Mucosa of descending colon (tissue), 3 donors: ENCODE measurements at places on chromosomes 12 and 14.
A peak's percentile ranks its signal among the peaks of the same experiment; 100 is the strongest.

DNA sequence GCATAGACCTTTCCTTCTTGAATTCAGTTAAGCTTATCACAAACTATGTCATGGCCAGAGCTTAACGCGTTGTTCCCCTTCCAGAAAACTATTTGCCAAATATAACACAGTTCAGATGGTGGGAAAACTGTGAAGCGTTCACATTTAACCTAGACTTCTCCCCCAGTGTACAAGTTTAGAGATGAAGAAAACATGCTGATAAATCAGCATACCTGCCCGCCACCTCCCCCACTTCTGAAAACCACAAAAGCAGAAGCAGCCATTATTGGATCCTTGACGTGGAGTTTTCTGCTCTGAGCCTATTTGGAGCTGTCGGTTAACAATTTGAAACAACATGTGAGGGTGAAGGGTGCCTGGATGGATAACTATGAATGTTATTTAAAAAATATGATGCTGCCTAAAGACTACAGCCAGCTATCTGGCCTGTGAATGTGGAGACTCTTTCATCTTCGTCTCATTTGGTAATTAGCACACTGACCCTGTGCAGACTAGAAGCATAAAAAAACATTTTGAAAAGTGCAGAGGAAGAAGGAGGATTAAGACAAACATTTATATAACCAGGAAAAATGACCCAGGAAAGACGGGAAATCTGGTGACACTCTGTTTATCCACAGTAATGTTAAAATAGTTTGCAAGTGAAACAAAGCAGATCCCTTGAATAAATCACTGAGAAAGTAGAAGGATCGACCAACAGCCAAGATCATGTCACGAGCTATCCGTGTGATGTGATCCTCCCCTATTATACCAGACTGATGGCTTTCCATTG lies 408.2 kb downstream of the AEBP2 start:
- DNase-seq = no peak

DNA sequence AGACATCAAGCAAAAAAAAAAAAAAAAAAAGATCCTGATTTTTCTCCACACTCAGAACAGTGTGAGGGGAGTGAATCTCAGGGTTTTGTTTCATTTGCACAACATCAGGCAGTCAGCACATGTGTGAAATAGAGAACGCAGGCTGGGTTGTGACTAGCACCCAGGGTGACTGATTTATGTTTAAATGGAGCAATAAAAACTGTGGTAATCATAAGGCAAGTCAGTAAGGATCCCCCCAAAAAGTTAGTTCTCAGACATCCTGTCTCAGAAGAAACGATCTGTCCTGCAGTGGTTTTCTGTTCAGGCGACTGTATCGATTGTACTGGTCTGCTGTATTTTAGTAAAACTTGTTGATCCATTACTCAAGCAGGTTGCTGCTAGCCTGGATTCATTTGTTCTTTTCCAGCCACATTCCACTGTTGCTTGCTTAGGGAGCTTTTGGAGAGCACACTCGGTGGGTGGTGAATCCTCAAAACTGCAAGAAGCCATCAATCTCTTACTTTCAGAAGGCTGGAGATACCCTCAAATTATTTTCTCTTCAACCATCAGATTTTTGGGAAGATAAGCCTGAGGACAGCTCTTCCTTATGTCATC lies 107.1 kb downstream of the DACT1 start:
- no peak for DNase-seq

- DNase-seq = no peak
Measured at GRCh38 chr12:64088431-64089349, 133.4 kb downstream of the KICS2 start.

DNA sequence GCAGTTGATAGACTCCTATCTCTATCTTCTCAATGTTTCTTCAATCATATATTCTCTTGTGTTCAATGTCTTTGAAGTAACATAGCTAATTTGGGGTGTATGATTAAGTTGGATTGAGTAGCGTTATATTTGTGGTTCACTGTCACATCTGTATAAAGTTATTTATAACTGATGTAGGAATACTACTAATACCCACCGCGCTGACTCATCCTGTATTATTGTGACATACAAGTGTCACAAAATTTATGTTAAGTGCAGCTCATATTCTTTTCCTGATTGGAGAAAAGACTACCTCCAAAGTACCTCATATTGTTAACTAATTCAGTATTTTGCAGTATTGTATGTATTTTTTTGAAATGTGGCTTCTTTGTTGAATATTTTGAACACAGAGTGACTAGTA lies 940.8 kb downstream of the SLC6A15 start:
- DNase-seq = no peak

GRCh38 chr14:96741151-96741977 lies 55.8 kb upstream of the VRK1 start:
- DNase-seq = peak; percentile 76

GRCh38 chr12:116353958-116354357 lies 76.5 kb upstream of the MED13L start:
- DNase-seq = peak; percentile 20
